Right atrium auricular region (tissue), 2 donors: ENCODE measurements at places on chromosomes 16 and 17.

GRCh38 chr17:45942284-45942683, 47.9 kb downstream of the MAPT start:
- peak; percentile 75 for DNase-seq

DNA sequence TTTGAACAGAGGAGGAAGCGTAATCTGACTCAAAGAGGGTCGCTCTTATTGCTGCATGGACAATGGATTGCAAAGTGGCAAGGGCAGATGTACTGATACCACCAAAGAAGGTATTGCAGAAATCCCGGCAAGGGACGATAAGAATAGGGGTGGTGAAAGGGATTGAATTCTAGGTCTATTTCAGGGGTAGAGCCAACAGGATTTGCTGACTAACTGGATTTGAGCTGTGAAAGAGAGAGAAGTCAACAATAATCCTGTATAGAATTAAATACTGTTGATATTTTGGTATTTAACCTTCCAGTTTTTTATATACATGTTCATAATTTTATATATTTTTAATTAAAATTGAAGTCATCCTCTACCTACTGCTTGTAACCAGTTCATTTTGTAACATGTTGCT, 19.4 kb upstream of the ABCA3 start:
- no peak for DNase-seq

DNA sequence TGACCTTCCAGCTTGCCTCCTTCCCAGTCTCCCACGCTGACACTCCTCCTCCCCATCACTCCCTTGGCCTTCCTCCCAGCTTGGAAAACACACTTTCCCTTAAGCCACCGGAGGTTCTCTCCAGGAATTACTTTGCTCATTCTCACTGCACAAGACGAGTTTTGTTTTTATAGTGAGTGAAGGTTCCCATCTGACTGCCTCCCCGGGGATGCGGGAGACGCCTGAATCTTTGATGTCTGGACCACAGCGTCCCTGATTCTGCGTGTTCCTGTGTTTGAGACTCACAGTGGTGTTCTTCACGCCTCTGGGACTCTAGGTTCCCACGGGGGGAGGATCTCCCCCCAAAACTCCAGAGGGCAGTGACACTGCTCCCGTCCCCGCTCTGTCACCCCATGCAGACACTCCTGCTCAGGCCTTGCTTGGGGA, 2.0 kb downstream of the DNAI2 start:
- DNase-seq, result peak; percentile 61

GRCh38 chr17:82534401-82534812, 14.9 kb downstream of the FOXK2 start:
- no peak for DNase-seq

GRCh38 chr17:28685366-28685765, 23.4 kb downstream of the SUPT6H start:
- DNase-seq, result no peak

DNA sequence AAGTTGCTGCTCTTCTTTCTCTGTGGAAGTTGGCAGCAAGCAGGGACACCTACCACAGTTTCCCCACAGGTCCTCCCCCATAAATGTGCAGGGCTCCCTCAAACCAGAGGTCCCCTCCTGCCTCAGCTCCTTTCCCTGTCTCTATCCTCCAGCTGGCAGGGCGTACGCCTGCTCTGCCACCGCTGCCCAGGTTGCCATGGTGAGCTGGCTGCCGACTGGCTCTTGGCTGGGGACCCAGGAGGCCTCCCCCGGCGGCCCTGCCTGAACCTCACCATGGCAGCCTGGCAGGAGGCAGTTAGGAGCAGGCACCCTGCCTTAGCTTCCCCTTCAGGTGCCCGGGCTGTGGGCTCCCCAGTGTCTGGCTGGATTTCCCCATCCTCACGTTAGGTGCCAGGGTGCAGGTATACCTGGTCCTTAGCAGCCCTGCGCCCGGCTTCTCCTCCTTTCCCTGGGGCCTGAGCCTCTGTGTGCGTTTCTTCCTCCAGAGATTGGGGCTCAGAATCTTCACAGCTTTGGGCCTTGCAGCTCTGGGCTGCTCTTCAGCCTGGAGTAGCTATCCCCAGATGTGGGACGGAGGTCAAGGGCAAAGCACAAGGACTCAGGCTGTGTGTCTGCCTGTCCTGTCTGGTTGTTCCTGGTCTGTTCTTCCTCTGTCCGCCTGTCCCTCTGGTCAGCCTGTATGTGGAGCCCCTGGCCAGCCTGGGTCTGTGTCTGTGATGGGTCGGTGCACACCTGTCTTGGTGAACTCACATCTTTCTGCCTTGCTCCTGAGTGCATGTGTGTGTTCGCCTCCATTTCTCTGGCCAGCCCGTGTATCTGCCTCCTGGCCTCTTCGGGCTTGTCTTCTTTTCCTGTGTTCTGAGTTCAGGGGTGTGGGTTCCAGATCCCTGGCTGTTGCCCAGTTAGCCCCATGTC, 15.7 kb downstream of the GJD3 start:
- DNase-seq, result no peak

GRCh38 chr16:79605999-79606398, 5.5 kb upstream of the MAF start:
- peak; percentile 54 for DNase-seq

DNA sequence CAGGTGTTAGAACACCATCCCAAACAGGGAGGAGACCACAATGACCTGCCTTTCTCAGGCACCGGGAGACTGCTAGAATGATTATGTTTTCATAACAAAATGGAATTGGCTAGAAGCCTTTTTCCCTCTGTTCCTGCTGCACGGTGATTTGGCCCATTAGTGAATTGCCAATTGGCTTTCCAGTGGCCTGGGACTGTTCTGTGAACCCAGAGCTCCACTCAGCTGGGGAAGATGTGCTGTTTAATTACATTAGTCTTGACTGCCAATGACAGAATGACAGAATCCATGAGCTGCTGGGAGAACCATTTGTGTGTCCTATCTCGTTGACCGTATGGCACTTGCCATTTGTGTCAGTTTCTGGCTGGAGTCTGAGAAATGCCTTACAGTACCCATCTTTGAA, 242.9 kb downstream of the CDH11 start:
- DNase-seq, result no peak

GRCh38 chr17:28392491-28392890, 13.5 kb downstream of the SLC46A1 start:
- DNase-seq, result no peak

GRCh38 chr16:27239906-27240655, 28.5 kb downstream of the NSMCE1 start:
- DNase-seq, result peak; percentile 49

- no peak for DNase-seq
These were observed 35.1 kb upstream of the SEC14L1 start for GRCh38 chr17:77105706-77106105.

DNA sequence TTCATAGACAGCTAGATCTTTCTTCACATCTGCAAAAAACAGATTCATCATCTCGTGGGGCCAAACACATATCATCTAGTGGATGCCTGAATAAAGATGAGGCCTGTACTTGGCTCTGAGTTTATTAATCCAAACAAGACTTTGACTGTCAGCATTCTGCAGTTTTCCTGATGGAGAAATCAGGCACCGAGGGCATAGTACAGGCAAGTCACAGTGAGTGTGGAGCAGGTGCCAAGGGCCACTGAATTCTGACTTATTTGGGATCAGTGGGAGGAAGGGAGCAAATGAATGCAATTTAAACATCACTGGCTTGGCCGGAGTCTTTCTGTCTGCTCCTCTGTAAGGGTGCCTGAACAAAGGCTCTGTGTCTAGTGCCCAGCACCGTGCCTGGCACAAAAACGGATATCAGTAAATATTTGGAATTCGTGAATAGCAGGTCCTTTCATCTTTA, 975 bp downstream of the CFAP20 start:
- DNase-seq, result no peak

DNA sequence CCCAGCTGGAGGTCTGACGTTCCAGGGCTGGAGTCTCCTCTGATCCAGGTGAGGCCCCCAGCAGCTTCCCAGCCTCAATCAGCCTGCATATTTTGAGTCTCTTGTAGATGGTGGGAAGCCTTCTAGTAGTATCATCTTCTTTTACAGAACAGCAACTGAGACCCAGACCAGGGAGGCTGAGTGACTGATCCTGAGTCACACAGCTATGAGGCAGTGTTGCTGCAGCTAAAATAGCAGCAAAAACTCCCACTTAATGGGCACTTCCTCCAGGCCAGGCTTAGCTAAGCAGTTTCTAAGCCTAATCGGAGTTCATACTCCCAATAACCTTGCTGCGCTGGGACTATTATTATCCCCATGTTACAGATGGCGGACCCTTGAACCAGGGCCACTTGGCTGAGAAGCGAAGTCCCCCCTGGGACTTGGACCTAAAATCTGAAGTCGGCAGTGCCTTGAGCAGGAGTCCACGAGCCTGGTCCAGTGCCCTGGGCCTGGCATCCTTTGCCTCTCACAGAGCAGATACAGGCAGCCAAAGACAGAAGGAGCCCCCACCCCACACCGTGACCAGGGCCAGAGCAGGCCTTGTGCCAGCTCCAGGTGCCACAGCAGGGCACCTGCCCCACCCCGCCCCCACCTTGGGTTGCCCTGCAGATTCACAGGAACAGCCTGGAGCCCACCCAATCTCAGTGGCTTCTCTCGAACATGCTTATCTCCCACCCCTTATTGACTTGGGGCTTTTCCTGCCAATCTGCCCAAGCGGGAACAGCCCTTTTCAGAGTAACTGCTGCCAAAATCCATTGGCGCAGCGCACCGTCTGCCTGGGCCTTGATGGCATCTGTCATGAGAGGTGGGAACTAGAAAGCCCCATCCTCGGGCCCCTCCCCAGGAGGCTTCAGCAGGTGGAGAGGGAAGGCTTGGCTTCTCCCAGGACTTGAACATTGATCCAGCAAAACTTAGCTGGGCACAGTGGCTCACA, 65.1 kb downstream of the SOCS1 start:
- DNase-seq, result no peak

DNA sequence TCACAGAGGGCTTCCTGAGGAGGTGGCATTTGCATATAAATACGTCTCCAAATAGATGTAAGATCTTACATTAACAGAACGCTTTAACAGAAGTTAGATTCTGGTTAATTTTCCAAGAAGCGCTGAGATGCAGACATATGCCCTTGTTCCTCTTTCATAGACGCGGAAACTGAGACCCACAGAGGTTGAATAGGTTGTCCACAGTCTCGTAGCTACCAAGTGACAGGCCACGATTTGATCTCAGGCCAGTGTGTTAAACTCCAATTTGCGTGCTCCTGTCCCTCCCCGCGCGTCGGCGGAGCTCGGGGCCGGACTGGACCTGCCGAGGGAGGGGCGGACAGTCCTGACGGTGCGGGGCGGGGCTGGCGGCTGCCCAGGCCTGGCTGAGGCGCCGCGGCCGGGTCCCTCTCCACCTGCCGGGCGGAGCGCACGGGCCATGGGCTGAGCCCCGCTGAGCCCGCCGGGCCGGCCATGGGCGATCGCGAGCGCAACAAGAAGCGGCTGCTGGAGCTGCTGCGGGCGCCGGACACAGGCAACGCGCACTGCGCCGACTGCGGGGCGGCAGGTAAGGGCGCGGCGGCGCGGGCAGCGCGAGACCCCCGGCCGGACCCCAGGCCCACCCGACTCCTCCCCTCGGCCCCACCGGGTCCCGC, at the start of gene ADAP2:
ADAP2 (plus strand) TSS at position 402 of the 653 bp plus-strand sequence; CDS start at position 472, 70 bp downstream.
- DNase-seq, result no peak

DNA sequence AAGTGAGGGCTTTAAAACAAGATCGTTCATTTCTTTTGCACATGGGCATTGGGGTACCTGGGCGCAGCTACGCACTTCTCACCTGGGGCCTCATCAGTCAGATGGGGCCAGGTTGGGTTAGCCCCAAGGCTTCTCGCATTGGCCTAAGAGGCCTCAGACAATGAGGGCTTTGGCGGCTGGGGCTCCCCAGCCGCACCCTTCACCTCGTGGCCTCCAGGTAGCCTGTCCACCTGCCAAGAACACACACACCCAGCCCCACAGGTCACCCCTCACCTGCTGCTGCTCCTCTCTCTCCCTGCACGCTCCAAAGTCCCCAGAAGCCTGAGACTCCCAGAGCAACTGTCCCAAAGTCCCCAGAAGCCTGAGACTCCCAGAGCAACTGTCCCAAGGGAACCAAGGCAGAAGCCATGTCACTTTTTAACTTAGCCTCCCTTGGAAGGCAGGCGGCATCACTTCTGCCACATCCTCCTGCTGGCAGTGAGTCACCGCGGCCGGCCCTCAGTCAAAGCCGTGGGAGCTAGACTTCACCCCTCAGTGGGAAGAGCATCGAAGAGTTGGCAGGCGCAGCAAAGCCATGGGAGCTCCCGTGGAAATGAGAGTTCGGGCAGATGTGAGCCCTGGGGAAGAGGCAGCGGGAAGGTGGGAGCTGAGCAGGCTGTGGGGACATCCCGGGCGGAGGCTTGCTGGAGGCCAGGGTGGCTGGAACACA, 78.9 kb upstream of the PLCG2 start:
- no peak for DNase-seq

DNA sequence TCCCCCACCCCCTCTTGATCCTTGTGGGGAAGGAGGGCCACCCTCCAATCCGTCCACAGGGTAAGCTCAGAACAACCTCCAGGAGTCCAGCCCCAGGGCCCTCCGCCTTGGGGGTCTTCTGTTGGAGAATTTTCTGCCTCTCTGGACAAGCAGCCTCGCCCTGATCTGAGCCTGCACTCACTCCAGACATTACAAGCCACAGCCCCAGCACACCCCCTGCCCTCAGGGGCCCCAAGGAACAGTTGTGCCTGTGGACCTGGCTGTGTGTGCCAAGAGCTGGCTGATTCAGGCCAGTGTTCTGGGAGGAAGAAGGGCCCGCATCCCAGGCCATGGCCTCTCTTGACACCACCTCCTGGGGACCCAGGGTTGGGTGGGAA, 477 bp upstream of the ARHGAP27 start:
- DNase-seq, result no peak

DNA sequence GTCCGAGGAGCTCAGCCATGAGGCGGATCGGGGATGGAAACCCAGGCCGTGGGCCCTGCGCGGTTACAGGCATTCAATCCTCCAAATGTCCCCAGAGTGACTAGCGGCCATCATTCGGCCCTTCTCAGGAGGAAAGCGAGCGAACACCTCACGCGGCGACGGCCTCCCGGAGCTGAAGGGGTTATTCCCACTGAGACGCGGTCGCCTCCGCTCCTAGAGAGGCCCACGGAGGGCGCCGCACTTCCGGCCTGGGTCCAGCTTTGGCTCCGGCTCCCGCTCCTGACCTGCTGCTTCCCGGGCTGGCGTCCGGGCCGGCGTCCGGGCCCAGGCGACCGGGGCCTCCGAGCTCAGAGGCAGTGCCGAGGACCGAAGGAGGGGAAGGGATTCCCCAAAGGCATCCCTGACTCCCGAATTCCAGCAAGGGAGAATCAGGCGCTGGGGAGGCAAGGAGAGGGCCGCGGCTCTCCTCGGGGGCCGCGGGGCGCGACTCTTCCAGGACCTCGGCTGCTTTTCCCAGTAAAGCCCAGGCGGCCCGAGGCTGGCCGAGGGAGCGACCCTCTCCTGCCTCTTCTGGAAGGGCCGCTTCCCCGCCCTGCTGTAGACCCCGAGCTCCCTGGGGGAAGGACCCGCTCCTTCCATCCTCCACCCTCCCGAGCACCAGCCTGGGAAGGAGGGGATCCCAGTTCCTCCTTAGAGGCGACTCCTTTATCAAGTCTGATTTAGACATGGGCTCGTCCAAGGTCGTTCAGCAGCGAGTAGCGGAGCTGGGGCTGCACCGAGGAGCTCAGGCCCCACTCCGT, 18.6 kb upstream of the ZNF629 start:
- DNase-seq, result peak; percentile 88

DNA sequence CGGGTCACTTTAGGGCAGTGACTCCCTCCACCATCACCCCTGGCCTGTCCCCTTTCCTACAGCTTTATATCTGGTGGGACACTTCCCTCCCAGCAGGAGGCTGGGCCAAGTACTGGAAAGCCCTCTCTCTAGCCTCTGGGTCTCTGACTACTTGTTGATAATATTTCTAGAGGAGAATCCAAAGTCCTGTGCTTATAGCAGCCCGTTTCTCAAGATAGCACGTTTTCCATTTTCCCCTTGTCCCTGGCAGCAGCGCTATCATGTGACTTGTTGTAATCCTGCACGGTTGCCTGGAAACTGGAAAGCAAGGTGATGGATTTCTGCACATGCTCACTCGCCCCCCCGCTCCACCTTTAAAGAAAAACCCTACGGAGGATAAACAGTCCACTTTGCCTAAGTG, 3.3 kb upstream of the AXIN2 start:
- DNase-seq, result no peak
